Inflammatory macrophage treated with lipopolysaccharide for 1 hour (primary cell): ENCODE measurements at places on chromosomes 6 and 20.

DNA sequence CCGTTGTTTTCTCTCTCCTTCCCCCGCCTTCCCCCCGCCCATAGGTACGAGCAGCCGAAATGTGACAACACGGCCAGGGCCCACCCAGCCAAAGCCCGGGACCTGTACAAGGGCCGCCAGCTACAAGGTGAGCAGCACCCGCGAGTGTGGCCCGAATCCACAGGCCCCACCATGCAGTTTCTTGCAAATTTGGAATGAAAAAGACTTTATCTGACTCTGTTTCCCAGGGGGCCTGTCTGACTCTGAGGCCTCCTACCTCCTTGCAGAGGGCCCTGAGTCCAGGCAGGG lies 167.1 kb downstream of the SMOC2 start:
- no peak for DNase-seq

DNA sequence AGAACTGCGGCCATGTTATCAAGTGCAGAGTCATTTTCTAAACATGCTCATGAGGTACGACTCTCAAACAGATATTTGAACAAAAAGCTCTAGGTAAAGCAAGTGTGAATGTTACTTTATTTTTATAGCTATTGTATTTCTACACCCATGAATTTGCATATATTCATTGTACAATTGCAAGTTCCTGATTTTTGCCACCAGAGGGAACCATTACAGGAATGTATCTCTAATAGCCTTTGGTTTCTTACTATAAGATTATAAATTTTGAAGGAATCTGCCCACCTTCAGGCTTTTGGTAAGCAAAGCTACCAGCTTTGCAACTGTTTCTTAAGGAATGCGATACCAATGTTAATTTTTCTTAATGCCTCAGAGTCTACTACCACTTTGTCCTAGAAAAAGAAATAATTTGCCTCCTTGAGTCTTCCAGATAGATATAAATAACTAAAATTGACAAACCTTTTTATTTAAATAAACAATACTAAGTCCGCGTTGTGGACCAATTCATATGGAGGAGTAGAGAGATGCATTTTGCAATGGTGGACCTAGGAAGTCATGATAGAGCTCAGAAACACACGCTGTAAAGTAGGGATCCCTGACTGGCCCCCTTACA lies 125.4 kb upstream of the SAMD5 start:
- peak; percentile 40 for DNase-seq

DNA sequence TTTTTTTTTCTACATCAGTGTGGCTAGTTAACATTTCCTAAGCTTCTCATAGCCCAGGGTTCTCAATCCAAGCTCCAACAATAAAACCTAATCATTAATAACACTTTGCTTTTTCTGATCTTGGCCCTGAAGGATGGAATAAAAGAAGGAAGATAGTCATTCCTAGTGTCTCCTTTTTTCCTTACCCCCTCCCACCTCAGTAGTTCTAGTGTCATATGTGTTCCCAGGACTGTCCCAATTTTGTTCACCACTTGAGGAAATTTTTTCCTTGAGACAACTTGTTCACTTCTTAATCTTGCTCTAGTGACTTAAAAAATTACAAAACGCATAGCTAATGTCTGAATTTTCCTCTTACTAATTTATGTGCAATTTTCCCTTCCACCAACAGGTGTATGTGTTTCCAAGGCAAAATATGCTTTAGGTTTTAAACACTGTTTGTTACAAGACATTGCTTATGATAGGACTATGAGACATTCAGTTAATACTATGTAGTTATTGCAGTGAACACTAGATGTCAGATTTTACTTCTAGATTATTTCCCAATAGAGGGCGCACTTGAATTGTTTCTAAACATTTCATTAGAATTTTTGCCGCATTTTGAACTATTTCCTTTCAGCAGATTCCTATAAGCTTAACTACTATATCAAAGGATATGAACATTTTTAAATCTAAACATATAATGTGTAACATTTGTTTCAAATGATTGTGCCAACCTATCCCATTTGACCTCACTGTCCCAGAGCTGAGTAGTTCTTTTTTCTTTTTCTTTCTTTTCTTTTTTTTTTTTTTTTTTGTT lies 18.5 kb upstream of the C6orf141 start:
- DNase-seq, result peak; percentile 38

GRCh38 chr6:115896538-115897129 lies 164.1 kb downstream of the FRK start:
- DNase-seq, result peak; percentile 30

- no peak for DNase-seq
Observed at GRCh38 chr20:8809107-8809953, 259.6 kb upstream of the PLCB4 start.

DNA sequence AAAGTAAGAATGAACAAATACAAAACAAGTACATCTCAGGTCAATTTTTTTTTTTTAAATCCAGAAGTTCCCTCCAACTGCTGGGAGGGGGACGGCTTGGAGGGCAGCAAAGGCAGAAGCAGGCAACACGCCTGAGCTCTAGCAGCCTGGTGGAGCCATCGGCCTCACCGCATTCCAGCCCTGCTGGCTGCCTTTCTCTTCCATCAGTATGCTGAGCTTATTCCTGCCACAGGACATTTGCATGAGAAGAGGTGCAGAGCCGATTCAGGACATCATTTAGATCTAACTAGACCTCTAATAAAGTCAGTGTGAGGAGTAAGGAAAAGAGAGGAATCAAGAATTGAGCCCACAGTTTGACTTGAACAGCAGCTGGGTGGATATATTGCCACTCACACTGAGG lies 318.8 kb downstream of the ZFAND3 start:
- DNase-seq, result no peak

- DNase-seq, result no peak
Observed at GRCh38 chr6:118663993-118664985, 12.9 kb upstream of the CEP85L start.

DNA sequence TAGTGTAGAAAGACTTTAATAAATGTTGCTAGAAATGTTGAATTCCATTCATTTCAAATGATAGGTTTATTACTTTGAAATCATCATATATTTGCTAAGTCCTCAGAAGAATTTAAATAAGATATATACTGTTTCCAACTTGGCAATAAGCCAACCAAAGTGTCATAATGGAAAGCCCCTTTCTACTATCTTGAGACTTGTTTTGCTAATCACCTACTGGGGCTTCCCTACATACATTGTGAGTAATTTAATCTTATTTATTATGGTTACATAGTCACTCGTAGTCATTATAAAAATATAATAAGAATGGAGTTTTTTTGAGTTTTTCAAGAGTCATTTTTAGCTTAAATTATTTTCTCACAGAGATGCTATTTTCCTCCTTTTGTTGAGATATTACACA lies 20.7 kb downstream of the COL19A1 start:
- DNase-seq, result no peak

DNA sequence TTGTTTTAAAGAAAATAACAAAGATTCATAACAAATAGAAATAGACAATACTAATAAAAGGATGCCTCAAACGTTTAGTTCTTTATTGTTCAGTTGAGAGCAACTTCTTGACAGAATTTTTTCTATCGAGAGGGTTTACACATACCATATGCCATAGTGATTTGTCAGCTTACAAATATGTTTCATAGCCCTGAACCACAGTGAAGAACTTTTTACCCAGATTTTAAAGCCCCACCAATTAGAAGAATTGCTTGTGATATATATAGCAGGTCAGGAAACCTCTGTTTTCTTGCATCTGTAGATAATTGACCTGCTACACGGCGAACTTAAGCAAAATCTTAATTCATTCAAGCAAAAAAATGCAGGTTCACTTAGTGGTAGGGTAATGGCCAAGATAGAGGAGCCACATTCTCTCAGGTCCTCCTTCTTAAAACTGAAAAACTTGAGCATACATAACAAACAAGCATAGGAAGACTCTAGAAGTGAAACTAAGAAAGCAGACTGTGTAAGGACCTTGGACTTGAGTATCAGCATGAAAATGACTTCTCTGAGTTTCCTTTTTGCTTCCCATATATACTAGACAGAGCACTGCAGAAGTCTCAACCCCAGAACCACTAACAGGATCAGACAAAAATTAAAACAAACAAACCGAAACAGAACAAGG lies 39.5 kb downstream of the CRISP1 start:
- no peak for DNase-seq
